ENCODE measurements at places on chromosomes 3 and 15.
A peak's percentile ranks its signal among the peaks of the same experiment; 100 is the strongest.

- no peak for DNase-seq
These were observed 11.7 kb downstream of the MAP1A start for GRCh38 chr15:43529141-43529540.

DNA sequence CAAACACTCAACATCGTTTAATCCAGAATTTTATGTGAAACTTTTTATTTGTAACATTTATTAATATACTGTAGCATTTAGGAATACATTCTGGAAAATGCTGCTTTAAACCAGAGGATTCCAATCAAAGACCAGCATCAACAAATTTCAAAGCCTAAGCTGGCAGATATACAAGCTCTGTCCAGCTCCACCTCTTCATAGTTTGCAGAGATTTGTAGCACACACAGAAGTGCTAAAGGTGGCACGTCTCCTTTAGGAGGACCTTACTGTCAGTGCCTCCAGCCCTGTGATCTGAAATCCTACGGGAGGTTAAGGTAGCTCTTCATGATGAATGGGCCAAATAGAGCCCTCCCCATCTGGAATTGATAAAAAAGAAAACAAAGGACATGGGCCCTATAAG lies 329.7 kb upstream of the NECTIN3 start:
- DNase-seq, result no peak

GRCh38 chr3:134134698-134135415 lies 105.1 kb upstream of the SLCO2A1 start:
- no peak for DNase-seq

- DNase-seq, result no peak
These were observed 211.9 kb upstream of the KCNMB2 start for GRCh38 chr3:178324356-178324755.

GRCh38 chr3:13064159-13064868 lies 8.9 kb downstream of the IQSEC1 start:
- DNase-seq, result no peak

DNA sequence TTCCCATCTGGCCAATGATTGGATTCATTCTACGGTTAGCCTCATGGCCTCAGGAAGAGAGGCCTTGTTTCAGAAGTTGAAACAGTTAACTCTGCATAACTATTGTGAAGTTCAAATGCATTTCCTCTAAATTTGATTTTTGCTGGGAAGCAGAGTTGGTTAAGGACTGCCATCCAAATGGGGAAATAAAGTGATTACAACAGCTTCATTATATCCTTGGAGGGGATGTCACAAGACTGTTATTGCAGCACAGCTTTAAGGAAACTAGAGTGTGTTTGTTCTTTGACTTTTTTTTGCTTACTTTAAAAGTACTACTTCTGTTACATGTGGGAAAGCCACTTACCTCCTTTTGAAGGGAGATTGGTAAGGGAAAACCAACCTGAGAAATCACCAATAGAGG lies 164.8 kb downstream of the AKAP13 start:
- DNase-seq, result peak; percentile 48

GRCh38 chr15:39465843-39466749 lies 114.8 kb upstream of the THBS1 start:
- DNase-seq, result peak; percentile 60

DNA sequence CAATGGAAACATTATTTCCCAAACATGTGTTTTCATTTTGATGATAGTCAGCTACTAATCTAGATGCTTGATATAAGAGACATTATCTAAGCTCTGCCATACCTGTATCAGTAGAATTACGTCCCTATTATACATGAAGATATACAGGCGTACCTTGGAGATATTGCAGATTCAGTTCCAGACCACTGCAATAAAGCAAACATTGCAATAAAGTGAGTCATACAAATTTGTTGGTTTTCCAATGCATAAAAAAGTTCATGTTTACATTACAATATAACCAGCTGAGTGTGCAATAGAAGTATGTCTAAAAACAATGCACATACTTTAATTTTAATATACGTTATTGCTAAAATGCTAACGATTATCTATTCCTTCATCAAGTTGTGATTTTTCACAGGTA lies 236.0 kb upstream of the ZNF717 start:
- no peak for DNase-seq

- DNase-seq, result no peak
These were observed 31.2 kb downstream of the WWTR1 start for GRCh38 chr3:149626671-149627070.

DNA sequence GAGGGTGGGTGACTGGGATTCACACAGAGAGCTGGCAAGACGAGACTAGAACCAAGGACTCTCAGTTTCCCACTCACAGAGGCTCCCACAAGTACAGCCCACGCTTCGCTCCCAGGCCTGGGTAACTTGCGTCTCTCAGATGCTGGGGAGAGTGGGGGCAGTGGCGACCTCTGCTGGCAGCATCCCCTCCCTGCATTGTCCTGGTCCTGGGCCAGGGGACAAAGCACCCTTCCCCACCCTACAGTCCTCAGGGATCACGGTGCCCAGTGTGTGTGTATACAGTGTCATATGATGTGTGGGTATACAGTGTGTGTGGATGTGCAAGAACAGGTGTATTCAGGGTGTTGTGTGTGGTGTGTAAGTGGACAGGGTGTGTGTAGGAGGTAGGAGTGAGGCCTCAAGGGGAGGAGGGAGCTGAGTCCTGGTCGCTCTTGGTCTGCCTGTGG lies 12.8 kb downstream of the VILL start:
- DNase-seq, result peak; percentile 32

GRCh38 chr15:99566157-99566897 lies 543 bp downstream of the MEF2A start:
- no peak for DNase-seq

- no peak for DNase-seq
These were observed 59.6 kb upstream of the GOLIM4 start for GRCh38 chr3:168155303-168155702.

DNA sequence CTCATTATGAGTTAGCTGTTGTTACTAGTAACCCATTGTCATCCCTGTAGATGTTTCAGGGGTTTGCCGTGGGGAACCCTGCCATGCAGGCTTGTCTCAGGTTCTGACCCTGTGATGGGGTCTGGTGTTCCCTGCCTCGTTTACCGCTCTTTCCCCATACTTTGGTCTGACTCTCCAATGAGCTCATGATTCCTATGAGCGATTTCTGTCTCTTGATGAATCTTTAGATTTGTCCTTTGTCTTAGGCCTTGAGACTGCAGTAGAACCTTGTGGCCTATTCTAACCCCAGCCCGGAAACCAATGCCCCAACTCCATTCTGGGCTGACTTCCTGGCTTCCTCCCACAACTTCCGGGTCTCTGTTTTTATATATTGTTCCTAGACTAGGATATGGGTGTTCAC lies 11.3 kb upstream of the IQGAP1 start:
- DNase-seq, result no peak

DNA sequence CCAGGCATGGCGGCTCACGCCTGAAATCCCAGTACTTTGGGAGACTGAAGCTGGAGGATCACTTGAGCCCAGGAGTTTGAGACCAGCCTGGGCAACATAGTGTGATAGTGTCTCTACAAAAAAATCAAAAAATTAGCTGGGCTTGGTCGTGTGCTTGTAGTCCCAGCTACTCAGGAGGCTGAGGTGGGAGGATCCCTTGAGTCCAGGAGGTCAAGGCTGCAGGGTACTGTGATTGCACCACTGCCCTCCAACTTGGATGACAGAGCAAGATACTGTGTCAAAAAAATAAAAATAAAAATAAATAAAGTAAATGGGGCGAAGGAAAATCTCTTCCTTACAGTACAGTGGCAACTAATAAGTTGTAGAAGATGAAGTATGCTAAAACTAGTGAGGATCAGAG lies 29.6 kb downstream of the LSM3 start:
- no peak for DNase-seq

DNA sequence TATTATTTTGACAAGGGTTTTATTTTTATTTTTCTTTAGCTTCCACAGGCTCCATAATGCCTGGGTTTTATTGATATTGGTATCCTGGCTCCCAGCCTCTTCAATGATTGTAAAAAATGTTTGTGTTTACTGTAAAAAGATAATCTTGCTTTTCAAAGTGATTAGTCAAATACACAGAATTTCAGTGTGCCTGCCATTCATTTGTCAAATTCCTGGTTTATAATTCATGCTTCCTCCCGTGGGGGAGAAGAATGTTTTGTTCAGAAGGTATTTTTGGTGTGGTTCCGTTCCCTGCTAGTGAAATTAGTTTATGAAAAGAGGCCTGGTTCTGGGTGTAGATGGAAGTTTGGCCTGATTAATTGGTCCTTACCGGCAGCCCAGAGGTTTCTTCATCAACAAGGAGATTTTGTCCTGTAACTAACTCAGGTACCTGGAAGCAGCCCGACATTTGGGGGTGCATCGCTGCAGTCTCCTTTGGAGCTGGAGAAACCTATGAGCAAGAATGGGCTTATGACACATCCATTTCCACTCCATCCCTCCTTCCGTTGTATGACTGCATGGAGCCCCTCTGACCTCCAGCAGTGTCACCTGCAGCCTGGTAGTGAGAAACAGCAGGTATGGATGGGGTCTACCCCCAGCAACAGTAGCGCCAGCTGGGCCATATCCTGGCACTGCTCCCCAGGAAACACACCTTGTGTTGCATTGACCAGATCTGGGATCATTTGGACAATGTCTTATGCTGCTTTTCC lies 101.5 kb downstream of the PGPEP1L start:
- DNase-seq, result no peak

- DNase-seq, result peak; percentile 90
These were observed 17.1 kb downstream of the ZBED2 start for GRCh38 chr3:111577798-111578685.

GRCh38 chr3:117543521-117543920 lies 833.9 kb downstream of the TUSC7 start:
- no peak for DNase-seq

- no peak for DNase-seq
These were observed 2.3 kb downstream of the GRIP2 start for GRCh38 chr3:14537590-14538450.

- no peak for DNase-seq
These were observed 28.9 kb downstream of the PLA2G4D start for GRCh38 chr15:42065468-42065867.

GRCh38 chr15:56251315-56252095 lies 7.8 kb upstream of the RFX7 start:
- no peak for DNase-seq

- no peak for DNase-seq
These were observed 45.7 kb downstream of the CTDSPL start for GRCh38 chr3:37907371-37907770.

- DNase-seq, result no peak
These were observed 914 bp downstream of the ZIC4 start for GRCh38 chr3:147405231-147406027.

DNA sequence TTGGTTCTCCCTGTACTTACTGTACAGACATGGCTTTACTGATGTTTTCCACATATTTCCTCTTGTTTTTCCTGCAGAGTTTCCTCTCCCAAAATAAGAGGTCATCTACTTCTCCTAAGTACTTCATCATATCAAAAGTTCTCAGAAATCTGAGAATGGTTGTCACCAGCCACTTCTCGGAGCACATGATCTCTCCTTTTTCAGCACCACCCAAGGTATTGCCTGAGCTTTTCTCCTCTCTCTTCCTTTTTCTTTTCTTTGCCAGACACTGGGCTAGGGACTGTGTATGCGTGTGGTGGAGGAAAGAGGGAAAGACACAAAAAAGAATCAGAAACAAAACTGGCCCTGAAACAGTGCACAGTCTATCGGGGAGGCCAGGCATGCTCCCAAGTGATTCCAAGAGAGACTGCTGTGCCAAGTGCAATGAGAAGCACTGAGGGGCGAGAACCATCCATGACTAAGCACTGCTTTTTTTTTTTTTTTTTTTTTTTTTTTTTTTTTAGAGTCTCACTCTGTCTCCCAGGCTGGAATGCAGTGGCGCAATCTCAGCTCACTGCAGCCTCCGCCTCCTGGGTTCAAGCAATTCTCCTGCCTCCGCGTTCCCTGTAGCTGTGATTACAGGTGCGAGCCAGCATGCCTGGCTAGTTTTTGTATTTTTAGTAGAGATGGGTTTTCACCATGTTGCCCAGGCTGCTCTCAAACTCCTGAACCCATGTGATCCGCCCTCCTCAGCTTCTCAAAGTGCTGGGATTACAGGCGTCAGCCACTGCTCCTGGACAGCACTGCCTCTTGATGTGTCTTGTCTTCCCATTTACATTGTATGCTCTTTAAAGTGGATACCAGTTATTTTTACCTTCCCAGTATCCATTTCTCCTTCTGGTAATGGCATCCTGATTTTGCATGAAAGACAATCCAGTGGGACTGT lies 194.0 kb upstream of the FEZF2 start:
- DNase-seq, result peak; percentile 97

GRCh38 chr3:59876533-59877062 lies 826.8 kb upstream of the CFAP20DC start:
- no peak for DNase-seq

- DNase-seq, result no peak
These were observed 254.2 kb downstream of the FEZF2 start for GRCh38 chr3:62119139-62119538.

- peak; percentile 54 for DNase-seq
These were observed 567.2 kb downstream of the FOXP1 start for GRCh38 chr3:71016178-71016845.

DNA sequence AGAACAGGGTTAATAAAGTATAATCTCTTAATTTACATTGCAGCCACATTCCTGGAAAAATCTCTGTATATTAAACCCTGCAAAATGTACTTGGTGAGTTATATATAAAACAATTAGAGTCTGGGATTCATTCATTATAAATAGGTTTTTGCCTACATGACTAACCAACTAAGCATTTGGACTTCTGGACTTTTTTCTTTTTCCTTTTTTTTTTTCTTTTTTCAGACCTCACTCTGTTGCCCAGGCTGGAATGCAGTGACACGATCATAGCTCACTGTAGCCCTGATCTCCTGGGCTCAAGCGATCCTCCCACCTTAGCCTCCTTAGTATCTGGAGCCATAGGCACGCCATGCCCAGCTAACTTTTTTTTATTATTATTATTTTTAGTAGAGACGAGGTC lies 4.5 kb downstream of the DNAJC13 start:
- DNase-seq, result peak; percentile 60

GRCh38 chr15:55715355-55716076 lies 27.4 kb downstream of the PRTG start:
- DNase-seq, result no peak

DNA sequence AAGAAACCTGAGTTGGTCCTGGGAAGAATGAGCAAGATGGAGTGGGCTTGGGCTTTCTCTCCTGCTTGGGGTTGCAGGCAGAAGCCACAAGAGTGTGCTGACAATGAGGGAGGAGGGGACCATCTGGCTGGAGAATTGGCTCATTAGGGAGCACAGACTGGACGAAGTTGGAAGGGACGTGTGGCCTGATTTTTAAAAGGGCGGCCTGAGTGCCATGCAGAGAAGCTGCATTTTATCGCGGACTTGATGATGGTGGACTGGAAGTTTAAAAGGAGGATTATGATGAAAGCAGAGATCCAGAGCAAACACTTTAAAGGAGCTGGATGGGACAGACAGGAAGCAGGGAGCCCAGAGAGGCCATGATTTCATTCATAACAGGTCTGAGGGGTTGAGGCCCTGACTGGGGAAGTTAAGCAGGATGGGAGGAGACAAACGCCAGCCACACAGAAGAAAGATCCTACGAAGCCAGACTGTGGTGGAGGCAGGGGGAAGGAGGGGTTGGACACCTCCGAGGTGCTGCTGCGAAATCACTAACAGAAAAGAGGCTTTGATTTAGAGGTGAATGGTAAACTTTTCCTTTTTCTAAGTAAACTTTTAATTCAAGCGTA lies 23.6 kb downstream of the TLNRD1 start:
- no peak for DNase-seq
